ENCODE measurements at places on chromosomes 1 and 21.
A peak's percentile ranks its signal among the peaks of the same experiment; 100 is the strongest.

GRCh38 chr1:182809414-182809957 is 19.9 kb downstream of the NPL start:
- H3K27ac ChIP-seq, result no peak overlapping the region
- no peaks in the 10 kb centered on the region for H3K27me3 ChIP-seq
- DNase-seq, result no peak
- no peak overlapping the region for H3K4me3 ChIP-seq
- no peaks in the 10 kb centered on the region for H3K4me1 ChIP-seq
- H3K36me3 ChIP-seq, result no peaks in the 10 kb centered on the region

DNA sequence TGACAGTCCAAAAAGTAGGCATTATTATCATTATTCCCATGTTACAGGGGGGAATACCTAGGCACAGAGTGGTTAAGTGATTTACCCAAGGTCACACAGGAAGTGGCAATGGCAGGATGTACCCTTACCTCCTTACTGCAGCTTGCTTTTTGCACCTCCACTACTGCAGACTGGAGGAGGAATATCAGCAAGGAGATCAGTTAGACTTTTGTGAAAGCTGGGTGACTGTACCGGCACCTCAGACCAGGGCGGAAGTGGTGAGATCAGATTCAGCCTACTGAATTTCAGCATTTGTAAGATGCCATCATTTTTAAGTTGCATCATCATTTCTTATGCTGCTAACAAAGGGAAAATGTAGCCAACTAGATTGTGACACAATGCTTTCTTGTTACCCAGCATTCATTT is 4.5 kb downstream of the ADARB1 start:
- H3K36me3 ChIP-seq, result peaks cover 13% of the 10 kb centered on the region
- H3K27ac ChIP-seq, result peak overlapping the region; percentile 75
- peak; percentile 80 for DNase-seq
- peak overlapping the region; percentile 59 for H3K4me3 ChIP-seq
- H3K4me1 ChIP-seq, result peaks cover 82% of the 10 kb centered on the region

DNA sequence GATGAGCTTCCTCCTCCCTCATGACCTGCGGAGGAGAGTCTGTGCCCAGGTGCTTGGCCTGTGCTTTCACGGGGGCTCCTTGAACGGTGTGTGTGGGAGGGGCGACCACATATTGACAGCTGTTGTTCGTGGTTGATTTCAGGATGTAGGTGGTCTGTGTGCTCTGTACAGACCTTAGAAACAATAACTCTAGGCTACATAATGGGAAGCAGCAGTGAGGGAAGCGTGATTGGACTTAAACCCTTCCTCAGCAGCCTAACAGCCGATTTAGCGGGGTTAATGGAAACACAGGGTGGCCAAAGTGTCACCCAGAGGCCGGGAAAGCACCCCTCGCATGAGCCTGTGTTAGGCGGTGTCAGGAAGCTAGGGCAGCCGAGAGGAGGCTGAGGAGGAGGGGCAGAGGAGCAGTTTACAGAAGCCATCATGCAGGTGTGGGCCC is 56.0 kb downstream of the TBCE start:
- H3K4me3 ChIP-seq, result no peak overlapping the region
- no peaks in the 10 kb centered on the region for H3K27me3 ChIP-seq
- peak; percentile 7 for DNase-seq
- peak overlapping the region; percentile 38 for H3K27ac ChIP-seq
- peaks cover 15% of the 10 kb centered on the region for H3K4me1 ChIP-seq

- no peaks in the 10 kb centered on the region for H3K36me3 ChIP-seq
- DNase-seq, result no peak
- no peaks in the 10 kb centered on the region for H3K4me1 ChIP-seq
- H3K27me3 ChIP-seq, result no peaks in the 10 kb centered on the region
- H3K27ac ChIP-seq, result no peak overlapping the region
These were observed 581.0 kb upstream of the RGS18 start for GRCh38 chr1:191577213-191577612.

DNA sequence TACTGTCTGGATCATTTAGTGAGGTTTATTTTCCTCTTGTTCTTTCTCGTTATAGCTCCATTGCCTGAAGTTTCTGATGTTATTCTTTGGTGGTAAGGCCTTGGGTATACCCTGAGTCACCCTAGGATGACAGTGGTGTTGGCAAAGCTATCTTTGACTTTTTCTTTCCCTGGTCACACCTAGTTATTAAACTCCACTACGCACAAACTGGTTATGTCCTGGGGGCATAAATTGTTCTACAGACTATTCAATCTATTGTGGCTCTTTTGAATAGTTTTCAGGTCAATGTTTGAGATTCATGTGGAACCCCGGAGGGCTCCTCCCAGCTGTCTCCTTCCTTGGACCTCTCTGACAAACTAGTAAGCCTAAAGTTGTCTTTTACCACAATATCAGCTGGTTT is 157.7 kb downstream of the SLC35F3 start:
- H3K27me3 ChIP-seq, result peaks cover 6% of the 10 kb centered on the region
- no peak overlapping the region for H3K27ac ChIP-seq
- no peaks in the 10 kb centered on the region for H3K36me3 ChIP-seq
